HepG2 (cell line): ENCODE measurements at places on chromosomes 4 and X.

DNA sequence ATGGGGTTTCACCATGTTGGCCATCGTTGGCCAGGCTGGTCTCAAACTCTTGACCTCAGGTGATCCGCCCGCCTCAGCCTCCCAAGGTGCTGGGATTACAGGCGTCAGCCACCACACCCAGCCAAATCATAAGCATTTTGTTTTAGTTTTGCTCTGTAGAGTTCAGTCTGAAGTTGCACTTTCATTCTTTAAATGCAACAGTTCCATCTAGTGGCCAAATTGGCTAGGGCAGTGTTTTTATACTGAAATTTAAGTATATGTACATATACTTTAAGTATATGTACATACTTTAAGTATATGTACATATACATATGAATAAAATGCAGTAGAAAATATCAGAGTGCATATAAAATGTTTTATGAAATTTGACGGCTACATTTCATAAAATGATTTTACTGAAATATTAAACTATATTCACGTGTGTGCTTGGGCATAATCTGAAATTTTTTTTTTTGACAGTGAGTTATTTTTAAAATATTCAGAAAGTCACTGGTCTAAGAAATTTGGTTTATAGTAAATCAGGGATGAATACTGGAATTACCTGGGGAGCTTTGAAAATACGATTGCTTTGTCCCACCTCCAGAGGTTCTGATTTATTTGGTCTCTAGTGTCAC lies 145.5 kb downstream of the NWD2 start:
- peak; percentile 48 for DNase-seq

GRCh38 chr4:177667687-177668086 lies 225.4 kb upstream of the AGA start:
- DNase-seq, result no peak

GRCh38 chr4:150342945-150343344 lies 239.0 kb upstream of the MAB21L2 start:
- no peak for DNase-seq

DNA sequence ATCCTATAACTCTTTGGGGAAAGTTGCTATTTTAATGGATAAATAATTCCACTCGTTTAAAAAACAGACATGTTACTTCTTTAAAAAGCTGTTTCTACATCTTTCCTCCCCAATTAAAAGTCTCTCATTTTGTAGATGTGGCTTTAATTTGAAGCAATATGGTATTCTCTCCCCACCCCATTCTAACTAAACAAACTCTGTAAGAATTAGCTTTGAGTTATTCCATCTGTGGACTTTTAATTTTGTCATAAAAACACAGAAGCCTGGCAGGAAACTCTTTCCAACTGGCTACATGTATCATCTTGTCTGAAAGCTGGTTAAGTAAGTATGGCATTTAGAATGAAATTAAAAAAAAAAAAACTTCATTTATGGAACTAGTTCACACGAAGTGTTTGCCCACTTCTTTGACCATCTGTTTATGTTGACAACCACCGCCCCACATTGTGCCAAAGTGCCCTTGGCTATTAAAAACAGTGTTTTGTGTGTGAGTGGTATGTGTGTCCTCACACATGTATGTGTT lies 140.3 kb downstream of the NAA11 start:
- DNase-seq, result no peak

DNA sequence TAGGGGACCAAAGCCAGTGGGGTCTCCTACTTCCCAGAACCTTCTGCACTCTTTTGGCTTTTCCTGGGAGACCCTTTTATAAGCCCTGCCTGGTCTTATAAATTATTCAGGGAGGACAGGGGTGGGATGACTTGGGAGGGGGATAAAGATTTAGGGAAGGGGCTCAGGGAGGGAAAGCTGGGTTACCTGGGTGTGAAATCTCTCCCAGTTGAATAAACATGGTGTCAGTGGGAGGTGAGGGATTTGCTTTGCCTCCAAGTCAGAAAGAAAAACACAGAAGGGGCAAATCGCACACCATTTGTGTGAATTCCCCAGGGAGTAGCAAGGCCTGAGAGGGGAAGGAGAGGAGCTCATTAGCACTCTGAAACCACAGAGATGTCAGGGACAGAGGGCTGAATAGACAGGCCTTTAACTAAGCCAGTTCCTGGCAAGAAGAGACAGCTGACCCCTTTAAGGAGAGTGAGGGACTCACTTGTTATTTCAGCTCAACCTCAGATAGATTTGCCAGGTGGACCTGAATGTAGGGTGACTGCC lies at the start of gene RIPPLY1:
RIPPLY1 (minus strand) TSS at position 51 of the 534 bp plus-strand sequence. CDS start 54 bp downstream, outside the sequence.
- no peak for DNase-seq
